Sigmoid colon (tissue), 7 donors: ENCODE measurements at places on chromosomes 5 and 9. TPM values are rescaled to one million over a fixed set of nuclear protein-coding genes. Genes with fewer than 3 reads are reported as not detected.

PRR16 gene
- total RNA-seq = 5.7 TPM

- DNase-seq = no peak
Measured at GRCh38 chr9:22840641-22841040, 394.0 kb downstream of the DMRTA1 start.

GRCh38 chr5:133427121-133427777 lies 185.1 kb downstream of the FSTL4 start:
- DNase-seq = no peak

DNA sequence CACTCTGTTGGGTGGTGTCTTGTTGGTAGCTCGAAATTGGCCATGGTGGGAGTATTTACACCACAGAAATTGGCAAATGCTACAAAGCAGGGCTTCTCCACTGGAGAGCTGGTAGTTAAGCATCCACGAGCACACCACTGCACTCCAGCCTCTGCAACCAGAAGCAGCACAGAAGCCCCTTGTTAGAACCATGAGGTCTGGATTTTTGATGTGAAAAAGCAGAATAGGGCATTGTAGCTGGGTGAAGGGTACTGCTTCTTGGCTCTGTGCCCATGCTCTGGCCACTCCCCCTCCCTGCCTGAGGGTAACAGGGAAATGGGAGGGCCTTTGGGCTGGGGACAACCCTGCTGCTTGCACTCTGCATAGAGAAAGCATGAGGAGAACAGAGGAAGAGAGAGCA lies 81.2 kb upstream of the UBTD2 start:
- no peak for DNase-seq

EQTN gene
- not detected for total RNA-seq

MYMK gene
- total RNA-seq = not detected

GRCh38 chr5:66717455-66718373 lies 121.5 kb downstream of the MAST4 start:
- DNase-seq = no peak

CD72 gene
- 1.2 TPM for total RNA-seq

DNA sequence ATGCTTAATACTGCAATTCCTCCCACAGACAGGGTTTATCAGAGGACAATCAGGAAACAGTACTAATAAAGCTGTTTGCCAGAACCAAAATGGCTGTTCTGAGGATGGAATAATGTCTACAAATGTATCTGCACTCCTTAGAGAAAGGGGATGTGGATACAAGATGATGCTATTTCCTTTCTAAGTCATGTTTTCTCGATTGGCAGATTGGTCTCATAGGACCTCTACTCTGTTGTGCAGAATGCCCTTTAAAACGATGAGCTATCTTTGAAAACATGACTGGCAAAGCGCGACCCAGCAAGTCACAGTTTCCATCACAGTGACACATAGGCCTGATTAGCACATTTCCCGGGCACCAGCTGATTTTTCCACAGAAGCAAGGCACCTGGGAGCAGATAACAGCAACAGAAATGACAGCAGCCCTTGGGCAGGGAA lies 54.0 kb downstream of the AOPEP start:
- DNase-seq = no peak

- no peak for DNase-seq
Measured at GRCh38 chr5:19256036-19256435, 732.0 kb downstream of the CDH18 start.

- no peak for DNase-seq
Measured at GRCh38 chr9:118100529-118101419, 396.6 kb downstream of the TLR4 start.

DNA sequence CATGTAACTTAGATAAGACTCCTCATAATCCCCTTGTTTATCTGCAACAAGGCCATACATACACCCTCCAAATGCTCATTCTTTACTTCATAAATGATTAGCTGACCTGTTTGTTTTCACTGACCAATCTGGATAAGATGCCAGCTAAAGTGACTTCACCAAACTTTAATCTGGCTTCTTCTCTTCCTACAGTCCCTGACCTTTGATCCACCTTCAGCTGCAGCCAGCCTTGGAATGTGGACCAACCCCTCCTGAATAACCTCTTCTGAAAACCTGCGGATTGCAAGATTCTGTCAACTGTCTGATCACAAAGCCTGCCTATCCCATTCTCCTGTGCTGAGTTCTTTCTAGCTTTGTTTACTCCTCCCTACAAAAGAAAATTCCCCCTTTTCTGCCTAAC lies 476.8 kb downstream of the LRRC70 start:
- no peak for DNase-seq

DNA sequence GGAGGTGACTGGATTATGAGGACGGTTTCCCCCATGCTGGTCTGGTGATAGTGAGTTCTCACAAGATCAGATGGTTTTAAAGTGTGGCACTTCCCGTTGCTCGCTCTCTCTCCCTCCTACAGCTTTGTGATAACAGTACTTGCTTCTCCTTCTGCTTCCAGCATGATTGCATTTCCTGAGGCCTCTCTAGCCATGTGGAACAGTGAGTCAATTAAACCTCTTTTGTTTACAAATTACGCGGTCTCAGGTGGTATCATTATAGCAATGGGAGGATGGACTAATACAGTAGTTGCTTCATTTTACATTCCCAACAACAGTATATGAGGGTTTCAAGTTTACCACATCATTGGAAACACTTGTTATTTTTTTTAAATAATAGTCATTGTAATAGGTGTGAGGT lies 937.3 kb upstream of the ARRDC3 start:
- no peak for DNase-seq

GRCh38 chr9:83299571-83299970 lies 236.6 kb upstream of the RASEF start:
- DNase-seq = no peak

- no peak for DNase-seq
Measured at GRCh38 chr9:116741086-116741740, 54.1 kb downstream of the TRIM32 start.

NFX1 gene
- 40.7 TPM for total RNA-seq

GOLGA1 gene
- total RNA-seq = 15.1 TPM

GRCh38 chr5:115329475-115329874 lies 33.0 kb upstream of the CCDC112 start:
- no peak for DNase-seq

PHF24 gene
- total RNA-seq = 1.1 TPM

- peak; percentile 79 for DNase-seq
Measured at GRCh38 chr9:128254855-128255759, 20.7 kb downstream of the GOLGA2 start.

GRCh38 chr5:144142824-144143162 lies 27.7 kb downstream of the YIPF5 start:
- no peak for DNase-seq

GRCh38 chr5:53381-54174 lies 38.4 kb upstream of the PLEKHG4B start:
- DNase-seq = no peak
